ENCODE measurements at places on chromosomes 2 and 18.
A peak's percentile ranks its signal among the peaks of the same experiment; 100 is the strongest.

DNA sequence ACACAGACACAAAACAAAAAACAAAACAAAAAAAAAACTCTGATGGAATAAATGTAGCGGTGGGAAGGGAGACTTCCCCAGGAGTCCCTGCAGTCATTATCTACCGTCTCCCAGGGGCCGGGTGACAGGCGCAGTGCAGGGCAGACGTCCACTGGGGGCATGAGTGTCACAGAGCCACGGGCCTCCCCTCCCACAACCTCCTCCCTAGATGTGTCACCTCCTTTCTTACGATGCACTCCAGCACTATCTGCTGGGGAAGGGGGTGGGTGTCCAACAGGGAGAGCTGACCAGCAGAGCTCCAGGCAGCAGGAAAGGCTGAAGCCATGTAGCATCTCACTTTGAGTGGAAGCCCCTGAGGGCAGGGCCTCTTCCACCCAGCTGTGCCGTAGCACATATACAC lies 84.5 kb downstream of the LONRF2 start:
- no peak for DNase-seq

GRCh38 chr2:64015898-64016297 lies 3.3 kb downstream of the VPS54 start:
- no peak for DNase-seq

DNA sequence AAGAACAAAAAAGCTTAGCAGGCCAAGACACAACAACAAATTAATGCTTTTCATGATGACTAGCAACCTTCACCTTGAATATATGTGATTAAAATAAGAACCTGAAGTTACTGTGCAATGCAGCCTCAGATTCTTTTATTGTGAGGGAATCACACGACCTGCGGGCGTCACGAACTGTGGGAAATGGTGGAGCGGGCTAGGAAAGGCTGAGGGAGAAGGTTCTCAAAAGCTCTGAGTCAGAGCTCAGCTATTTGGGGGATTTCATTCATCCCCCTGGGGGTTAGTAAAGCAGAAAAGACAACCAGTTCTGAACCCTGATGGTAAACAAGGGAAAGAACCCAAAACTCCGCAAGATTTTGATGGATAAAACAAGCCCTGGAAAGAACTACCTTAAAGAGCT lies 89.3 kb upstream of the NCKAP5 start:
- DNase-seq = no peak

GRCh38 chr2:51472783-51473182 lies 440.9 kb upstream of the NRXN1 start:
- DNase-seq = no peak

GRCh38 chr2:101420623-101421022 lies 33.3 kb upstream of the CREG2 start:
- DNase-seq = no peak

GRCh38 chr2:36659218-36659617 lies 37.3 kb upstream of the VIT start:
- DNase-seq = no peak

DNA sequence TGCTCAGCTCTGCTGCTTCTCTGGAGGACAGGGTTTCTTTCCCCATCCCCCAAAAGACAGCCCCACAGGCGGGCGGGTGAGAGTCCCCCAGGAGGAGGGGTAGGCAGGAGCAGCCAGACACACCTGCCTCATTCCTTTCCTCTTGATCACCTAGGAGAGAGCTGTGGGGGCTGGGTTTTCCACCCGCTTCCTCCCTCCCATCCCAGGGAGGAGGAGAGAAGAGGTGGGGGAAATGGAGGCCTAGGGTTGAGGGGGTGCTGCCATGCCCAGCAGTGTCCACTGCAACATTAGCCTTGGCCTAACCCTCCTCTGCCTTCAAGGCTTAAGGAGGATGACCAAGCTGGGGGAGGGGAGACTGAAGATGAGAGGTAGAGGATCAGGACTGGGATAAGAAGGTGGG lies 14.7 kb downstream of the WNT10A start:
- no peak for DNase-seq

DNA sequence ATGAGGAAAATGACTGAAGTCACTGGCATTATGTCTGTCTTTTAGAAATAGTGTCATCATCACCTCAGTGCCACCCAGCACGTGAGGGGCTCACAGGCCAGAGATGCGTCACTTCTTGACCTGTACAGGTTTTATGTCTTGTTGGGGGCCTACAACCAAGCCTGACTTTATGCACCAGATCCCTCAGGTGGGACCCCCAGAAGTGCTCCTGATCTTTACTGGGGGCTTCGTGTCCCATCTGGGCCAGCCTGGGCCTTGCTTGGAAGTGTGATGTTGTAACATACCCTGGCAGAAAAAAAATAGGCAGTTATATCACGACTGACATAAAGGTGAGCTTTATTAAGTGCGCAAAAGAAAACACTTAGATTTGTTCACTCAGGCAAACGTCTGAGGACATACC lies 21.5 kb upstream of the GNAL start:
- DNase-seq = no peak

- no peak for DNase-seq
Measured at GRCh38 chr2:148917431-148917830, 42.4 kb downstream of the KIF5C start.

- peak; percentile 97 for DNase-seq
Measured at GRCh38 chr2:27356382-27357181, at the start of gene GTF3C2. Gene GTF3C2, minus strand, starts transcription at chr2:27356764. Its CDS starts 13,210 bp downstream, at chr2:27343554.

GRCh38 chr2:226601881-226602662 lies 197.5 kb downstream of the IRS1 start:
- DNase-seq = no peak

DNA sequence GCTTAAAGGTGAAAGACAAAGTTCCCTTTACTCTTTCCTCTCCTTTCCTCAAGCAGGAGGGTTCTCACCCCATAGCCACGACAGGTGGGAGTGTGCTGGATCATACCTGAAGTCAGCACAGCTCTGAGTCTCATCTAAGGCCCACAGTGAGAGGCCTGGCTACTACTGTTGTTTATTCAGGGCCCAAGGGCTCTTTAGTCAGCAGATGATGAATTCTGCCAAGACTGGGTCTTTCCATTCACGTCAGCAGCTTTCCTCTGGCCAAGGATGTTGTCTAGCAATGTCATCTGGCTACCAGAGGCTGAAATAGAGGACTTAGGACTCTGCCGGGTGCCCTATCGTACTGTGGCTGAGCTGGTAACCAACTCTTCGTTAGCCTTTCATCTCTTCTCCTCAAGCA lies 308.4 kb upstream of the THUMPD2 start:
- no peak for DNase-seq

GRCh38 chr18:68494802-68495581 lies 219.9 kb downstream of the TMX3 start:
- DNase-seq = no peak

GRCh38 chr2:100135415-100135814 lies 7.0 kb downstream of the AFF3 start:
- DNase-seq = no peak

DNA sequence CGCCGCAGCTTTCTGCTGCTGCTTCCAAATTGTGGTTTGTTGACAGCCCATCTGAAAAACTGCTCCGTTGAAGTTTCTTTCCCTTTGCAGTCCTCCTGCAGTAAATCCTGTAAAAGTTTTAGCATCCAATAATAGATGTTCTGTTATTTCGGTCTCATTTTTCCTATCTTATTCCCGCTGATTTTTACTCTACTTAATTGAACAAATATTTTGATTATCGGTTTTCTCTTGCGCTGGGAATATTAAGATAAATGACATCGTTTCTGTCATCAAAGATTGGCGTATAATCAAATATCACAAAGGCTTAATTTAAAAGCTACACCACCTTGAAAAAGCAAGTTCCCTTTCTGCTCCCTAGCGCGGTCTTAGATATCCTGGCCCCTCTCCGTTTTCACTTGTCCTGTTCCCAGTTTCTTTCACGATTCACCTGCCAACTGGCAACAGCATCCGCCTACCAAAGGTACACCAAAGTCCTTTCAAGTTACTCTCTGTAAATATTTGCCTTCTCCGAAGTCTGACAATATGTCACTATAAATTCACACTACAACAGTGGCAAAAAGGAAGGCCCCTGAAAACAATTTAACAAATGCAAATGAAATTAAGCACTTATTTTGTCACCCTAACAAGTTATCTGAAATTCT lies 1.0 kb upstream of the STRN start:
- no peak for DNase-seq

GRCh38 chr2:84271977-84272376 lies 187.1 kb downstream of the SUCLG1 start:
- DNase-seq = no peak

- no peak for DNase-seq
Measured at GRCh38 chr2:214156971-214157370, 253.9 kb upstream of the VWC2L start.

GRCh38 chr18:67402543-67402942 lies 114.0 kb downstream of the DSEL start:
- DNase-seq = no peak

GRCh38 chr2:46818141-46818621 lies 97.4 kb downstream of the MCFD2 start:
- DNase-seq = no peak

DNA sequence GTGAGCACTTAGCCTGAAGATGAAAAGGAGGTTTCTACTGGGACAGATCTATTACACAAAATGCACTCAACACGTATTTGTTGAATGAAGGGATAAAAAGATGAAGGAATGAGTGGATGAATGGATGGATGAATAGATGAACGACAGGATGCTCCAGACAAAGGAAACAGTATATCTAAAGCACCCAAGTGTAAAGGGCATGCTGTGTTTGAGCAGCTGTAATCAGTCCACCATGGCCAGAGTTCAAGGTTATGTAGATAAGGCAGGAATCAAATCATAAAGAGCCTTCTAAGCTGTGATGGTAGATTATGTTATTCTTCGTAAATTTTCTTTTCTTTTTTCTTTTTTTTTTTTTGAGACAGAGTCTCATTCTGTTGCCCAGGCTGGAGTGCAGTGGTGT lies 213.8 kb upstream of the FBXO11 start:
- DNase-seq = no peak

DNA sequence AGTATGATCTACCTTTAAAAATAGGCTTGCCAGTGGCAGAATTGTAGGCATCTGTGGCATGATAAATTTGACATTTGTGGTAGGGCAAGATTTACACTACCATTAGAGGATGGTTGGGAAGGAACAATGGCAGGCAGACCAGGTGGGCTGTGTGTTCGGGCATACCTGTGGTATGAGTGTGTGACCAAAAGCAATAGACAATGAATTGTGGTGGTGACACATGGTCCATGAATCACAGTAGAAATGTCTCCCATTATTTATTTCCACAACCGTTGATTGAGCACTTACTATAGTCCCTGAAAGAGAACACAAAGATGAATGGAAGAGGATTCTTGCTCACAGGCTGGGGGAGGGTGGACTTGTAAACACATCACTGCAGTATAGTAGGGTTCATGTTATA lies 29.9 kb upstream of the RUFY4 start:
- no peak for DNase-seq

- DNase-seq = no peak
Measured at GRCh38 chr2:236544362-236544761, 25.3 kb upstream of the ACKR3 start.

- no peak for DNase-seq
Measured at GRCh38 chr2:157722580-157723234, 94.0 kb upstream of the ACVR1C start.

GRCh38 chr2:37143974-37144373 lies 12.8 kb downstream of the EIF2AK2 start:
- DNase-seq = no peak

GRCh38 chr18:41462946-41463345 lies 492.1 kb upstream of the PIK3C3 start:
- DNase-seq = no peak

DNA sequence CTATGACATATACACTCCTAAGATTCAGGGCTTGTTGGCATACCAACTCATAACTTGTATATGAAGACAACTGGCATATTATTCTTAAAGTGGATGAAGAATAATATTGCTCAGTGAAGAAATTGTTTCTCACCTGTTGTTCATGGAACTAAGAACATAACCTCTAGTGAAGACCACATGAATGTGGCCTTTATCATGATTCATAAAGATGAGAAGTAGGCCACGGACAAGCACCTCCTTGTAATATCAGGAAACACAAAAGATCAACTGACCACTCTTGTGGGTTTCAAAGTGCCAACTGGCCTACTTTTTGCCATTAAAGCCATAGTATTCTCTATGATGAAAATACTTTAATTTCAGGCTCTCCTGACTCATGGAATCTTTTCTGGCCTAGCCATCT lies 407.4 kb downstream of the GRB14 start:
- DNase-seq = no peak

DNA sequence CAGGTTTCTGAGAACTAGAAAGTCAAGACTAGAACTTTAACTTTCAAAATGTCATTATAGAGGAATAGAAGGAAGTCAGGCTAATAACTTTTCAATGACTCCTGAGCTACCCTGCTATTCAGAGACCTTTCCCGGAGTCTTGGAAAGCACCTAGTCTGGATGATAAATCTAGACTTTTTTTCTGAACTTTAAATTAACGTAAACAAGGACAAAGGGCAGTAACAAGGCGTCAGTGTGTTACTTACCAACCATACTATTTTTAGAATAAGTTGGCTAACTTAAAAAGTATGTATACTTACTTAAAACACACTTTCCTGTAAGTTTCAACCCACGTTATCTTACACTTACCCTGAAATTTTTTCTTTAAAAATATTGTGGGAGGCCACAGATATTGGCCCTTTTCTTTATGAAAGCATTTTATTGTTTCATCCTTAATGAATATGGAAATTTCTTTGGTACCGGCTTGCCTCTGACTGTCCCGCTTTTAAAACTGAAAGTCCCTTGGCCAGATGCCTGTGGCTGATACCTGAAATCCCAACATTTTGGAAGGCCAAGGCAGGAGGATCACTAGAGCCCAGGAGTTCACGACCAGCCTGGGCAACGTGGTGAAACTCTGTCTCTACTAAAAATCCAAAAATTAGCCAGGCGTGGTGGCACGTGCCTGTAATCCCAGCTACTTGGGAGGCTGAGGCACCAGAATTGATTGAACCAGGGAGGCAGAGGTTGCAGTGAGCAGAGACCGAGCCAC lies 9.7 kb downstream of the PMAIP1 start:
- DNase-seq = no peak

- DNase-seq = no peak
Measured at GRCh38 chr2:233227346-233227978, 24.0 kb upstream of the ATG16L1 start.

DNA sequence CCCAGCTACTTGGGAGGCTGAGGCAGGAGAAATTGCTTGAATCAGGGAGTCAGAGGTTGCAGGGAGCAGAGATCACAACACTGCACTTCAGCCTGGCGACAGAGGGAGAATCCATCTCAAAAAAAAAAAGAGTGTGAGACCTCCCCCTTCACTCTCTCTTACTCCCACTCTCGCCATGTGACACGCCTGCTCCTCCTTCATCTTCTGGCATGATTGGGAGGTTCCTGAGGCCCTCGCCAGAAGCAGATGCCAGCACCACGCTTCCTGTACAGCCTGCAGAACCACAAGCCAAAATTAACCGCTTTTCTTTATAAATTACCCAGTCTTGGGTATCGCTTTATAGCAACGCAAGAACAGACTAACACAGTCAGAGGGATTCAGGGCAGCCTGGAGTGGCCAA lies 66.3 kb upstream of the CREB1 start:
- DNase-seq = no peak

- no peak for DNase-seq
Measured at GRCh38 chr2:167187049-167187727, 298.9 kb downstream of the XIRP2 start.

DNA sequence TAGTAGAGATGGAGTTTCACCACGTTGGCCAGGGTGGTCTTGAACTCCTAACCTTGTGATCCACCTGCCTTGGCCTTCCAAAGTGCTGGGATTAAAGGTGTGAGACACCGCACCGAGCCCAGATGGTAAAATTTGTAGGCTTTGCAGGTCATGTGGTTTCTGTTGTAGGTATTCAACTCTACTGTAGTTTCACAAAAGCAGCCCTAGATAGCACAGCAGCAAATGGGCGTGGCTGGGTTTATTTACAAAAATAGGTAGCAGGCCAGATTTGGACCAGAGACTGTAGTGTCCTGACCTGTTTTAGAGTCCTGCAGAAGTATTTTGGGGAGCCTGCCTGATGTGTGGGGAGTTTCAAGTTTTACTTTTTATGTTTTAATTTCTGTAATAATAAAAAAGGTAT lies 84.1 kb upstream of the RASGRP3 start:
- no peak for DNase-seq
